ENCODE measurements at places on chromosomes 3 and 15. TPM values are rescaled to one million over a fixed set of nuclear protein-coding genes. Genes with fewer than 3 reads are reported as not detected.
A peak's percentile ranks its signal among the peaks of the same experiment; 100 is the strongest.

- no peak for DNase-seq
These were observed 428.7 kb downstream of the ROBO2 start for GRCh38 chr3:77468626-77469020.

Gene SPATA12
- 0.18 TPM for total RNA-seq

DNA sequence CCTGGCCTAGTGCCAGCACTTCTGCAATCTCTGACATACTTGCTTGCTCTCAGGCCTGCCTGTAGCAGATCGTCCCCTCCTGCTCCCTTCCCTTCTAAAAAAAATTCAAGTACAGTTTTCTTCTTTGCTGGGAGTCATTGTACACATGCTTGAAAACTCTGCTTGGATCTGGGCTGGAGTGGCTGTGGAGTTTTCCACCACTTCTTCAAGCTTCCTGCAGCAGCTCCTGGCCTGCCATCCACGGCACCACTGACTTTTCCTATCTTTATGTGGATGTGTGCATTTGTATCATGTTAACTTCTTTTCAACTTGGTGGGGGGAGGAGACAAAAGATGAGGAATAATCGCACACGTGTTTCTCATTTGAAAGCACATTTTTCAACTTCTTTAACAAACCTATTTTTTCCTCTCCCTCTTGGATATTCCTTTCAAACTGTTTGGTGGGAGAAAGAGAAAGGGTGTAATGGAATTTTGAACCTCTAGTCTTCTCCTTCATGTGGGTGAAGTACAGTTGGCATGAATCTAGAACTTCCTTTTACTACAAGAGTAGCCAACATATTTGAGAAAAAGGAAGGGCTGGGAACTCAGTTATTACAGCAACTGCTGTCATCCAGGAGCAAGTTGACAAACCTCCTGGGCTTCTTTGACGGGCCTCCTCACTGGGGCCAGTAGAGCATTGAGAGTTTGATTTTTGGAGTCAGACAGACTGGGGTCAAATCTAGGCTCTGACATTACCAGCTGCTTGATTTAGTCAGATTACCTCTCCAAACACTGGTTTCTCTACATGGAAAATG is 61.2 kb upstream of the LRTM1 start:
- DNase-seq, result no peak

- DNase-seq, result no peak
These were observed 48.9 kb downstream of the TGFBR2 start for GRCh38 chr3:30655187-30655812.

GRCh38 chr3:67018105-67018788 is 20.1 kb downstream of the KBTBD8 start:
- DNase-seq, result no peak

Gene DNASE1L3
- 0.78 TPM for total RNA-seq

DNA sequence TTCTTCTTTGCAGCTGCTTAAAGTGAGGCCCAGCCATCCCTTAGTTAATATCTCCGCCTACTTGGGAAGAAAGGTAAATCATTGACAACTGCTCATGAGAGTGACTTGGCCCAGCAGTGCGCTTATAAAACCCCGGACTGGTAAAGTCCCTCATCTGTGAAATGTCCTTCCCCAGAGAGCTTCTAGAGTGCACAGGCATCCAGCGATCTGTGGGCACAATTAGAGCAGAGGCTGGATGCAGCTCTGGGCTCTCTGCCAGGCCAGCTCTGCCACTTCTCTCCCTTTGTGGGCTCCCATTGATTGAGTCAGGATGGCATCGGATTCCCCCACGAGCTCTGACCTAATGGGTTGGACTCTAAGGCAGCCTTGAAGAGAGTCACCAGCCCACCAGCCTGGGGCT is 219.0 kb upstream of the LINGO1 start:
- DNase-seq, result no peak

DNA sequence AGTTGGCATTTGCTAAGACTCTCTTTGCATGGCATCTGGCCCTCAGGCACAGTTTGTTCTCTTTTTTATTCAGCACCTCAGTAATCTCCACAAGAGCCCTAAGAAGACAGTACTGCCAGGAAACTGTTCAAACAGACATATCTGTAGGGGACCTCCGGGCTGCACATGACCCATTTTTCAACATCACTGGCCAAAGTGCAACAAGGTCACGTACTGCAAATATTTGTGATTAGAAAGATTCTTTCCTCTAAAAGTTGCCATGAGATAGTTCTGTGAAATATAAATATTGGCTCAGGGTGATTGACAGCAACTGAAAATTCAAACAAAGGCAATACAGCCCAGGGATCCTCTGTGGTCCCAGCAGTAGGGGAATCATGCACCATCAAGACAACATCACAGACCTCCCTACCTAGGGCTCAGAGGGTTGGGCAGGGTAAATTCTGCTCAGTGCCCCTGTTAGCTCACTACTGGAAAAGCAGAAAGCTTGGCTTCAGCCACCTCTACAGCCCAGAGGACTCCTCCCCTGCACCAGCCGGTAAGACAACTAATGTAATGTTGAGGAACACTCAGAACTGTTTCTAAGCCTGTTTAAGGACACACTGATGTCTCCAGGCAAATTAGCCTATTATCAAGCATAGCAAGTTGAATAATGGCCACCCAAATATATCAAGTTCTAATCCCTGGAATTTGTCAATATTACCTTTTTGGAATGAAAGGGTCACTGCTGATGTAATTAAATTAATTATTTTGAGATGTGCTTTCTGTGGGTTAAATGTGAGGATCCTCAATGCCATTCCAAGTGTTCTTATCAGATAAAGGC is 117.4 kb upstream of the LPP start:
- DNase-seq, result no peak

DNA sequence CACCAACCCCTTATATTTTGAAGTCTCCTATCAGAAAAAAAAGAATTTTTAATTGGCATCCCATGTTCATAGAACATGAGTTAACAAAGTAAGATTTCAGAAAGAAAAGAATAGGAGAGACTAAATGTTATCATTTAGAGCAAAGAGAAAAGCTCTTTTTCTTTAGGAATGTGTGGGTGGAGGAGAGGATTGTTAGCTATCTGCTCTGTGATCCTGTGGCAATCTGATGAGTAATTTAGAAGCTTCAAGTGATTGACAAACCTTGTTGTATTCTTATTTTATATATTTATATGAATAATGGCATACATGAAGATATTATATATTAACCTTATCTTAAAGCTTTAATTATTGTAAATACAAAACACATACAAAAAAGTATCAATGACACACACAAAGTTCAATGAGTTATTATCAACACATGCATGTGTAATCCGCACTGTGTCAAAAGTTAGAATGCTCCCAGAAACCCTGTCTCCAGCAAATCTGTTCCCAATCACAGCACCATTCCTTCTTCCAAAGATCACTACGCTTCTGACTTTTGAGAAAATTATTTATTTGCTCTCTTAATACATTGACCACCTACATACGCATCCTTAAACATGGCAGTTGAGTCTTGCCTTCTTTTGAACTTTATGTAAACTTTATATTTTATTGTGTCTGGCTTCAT is 907.4 kb downstream of the MCTP2 start:
- no peak for DNase-seq

Gene PTX3
- total RNA-seq, result 317 TPM

Gene SNAP23
- total RNA-seq, result 106 TPM

GRCh38 chr3:160977773-160978172 is 127.4 kb downstream of the B3GALNT1 start:
- DNase-seq, result no peak

Gene B3GNT5
- total RNA-seq, result 50.9 TPM

Gene TMEM62
- total RNA-seq, result 31.0 TPM

Gene ABTB1
- 16.7 TPM for total RNA-seq

DNA sequence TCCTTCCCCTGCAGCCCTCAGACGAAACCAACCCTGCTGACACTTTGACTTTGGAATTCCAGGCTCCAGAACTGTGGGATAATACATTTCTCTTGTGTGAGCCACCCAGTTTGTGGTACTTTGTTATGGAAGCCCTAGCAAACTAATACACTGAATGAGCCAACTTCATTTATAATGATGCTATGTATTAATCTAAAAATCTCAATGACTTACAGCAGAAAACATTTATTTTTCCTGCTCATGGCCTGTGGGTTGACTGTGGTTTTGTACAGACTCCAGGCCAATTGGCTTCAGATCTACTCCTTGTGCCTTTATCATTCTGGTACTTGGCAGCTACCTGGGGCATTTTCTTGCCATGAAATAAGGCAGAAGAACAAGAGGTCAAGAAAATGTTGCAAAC is 152.4 kb downstream of the EBLN2 start:
- no peak for DNase-seq

DNA sequence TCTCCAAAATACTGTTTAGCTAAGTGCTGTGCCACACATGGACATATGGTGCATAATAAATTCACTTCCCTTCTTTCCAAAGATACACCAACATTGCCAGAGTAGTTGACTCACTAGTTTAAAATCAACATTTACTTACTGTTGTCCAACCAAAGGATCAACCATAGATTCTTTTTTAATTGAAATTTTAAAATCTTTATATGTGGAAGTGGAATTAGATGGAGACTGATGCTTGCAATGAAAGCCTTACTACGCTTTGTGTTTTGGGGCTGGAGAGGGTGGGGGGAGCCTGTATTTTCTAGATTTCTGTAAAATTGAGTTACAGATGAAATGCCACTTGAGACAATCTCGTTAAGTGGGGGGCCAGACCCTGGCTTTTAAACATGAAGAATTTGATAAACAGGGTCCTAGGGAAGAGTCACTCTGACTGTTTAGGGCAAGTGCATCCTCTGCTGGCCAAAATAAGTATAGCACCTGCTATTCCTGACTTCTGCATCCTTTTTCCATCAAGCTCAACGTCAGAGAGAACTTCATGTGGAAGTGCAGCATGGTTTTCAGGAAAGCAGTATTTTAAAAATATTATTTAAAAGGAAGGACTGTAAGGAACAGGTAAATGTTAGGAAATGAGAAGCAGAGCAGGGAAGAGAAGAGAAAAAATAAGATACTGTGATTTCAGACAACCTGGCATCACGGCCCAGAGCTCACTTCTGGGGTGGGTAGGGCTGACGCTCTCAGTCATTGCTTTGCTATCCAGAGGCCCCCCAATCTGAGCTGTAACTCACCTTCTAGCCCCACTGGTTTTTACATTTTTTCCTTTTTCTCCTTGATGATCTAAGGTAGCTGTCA is 76.7 kb downstream of the BOC start:
- DNase-seq, result peak; percentile 57

DNA sequence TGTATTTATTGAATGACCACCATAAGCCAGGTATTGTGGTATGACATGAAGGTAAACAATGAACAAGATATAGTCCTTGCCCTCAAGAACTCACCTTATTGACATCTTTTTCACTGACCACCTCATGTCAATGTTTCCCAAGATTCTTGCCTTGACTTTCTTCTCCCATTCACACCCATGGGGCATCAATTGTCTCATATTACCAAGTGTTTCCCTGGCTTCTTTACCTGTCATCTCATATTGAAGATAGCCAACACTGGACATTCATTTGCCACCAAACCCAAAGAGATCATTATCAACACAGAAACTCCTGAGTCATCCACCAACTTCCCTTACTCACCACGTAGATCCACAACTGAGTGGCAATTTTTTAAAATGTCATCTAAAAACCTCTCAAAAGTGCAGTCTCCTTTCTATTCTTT is 2.2 kb downstream of the EFHB start:
- DNase-seq, result no peak

DNA sequence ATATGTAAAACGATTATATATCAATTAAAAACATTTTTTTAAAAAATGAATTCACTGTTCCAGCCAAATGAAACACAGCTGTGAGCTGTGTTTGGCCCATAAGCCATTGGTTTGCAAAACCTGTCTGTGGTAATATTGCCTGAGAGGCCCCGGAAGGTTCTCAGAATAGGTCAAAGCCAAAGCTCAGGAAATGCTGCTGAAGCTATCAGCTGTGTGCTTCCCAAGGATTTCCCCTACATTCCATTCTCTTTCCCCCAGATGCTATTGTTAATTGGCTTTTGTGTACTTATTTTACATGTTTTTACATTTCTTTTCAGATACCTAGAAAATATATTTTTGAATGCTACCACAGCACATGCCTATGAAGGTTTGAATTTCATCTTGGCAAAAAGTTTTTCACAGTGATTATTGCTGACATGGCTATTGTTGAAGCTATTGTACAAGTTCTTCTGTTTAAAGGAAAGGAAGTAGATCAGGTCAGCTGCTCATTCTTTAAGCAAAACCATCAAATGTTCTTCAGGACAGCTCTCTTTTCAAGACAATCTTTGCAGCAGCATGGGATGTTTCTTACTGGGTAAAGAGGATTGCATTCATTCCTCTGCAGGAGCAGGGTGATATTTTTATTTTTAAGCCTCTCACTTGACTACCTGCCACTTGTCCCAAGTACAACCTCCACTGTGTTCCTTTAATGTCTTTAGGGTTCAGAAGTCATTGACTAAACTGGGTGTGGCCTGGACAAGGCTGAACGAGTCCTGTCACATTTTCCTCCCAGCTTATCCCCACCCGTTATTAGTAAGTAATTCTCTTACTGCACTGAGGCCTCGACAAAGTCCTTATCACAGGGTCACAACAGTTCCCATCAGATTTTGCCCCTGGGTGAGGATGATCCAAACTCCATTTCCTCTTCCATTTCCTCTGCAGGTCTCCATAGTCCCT is 26.3 kb upstream of the BNC1 start:
- peak; percentile 50 for DNase-seq

DNA sequence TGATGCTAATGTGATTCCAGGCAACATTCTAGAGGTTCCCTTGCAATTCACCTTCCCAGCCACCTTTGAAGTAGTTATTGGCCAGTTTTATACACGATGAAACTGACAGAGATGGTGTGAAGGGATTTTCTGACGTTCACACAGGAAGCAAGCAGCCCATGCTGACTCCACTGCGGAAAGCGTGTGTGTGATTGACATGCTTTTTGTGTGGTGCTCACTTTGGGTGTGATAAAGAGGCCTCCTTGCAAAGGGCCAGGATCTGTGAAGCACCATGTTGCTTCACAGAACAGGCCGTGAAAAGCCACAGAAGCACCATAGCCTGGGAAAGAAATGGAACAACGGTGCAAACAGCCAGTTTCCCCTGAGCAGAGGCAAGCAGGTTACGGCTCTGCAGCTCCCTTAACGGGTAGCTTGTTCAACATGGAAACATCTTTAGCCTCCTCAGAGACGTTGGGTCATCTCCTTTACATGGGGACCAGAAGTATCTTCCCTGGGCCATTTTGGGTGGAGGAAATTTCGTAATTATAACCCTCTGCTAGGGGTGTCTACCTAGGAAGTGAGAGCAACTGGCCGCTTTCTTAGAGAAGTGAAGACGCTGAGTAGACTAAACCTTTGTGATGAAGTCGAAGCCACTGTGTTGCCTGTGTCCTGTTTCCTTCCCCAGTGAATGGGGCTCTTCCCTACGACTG is 108.5 kb downstream of the APBA2 start:
- no peak for DNase-seq

- DNase-seq, result no peak
These were observed 107.1 kb downstream of the DGKG start for GRCh38 chr3:186254676-186255650.
